Dorsolateral prefrontal cortex (tissue), 122 donors: ENCODE measurements at places on chromosomes 3 and 15.

GRCh38 chr3:113546414-113546893 is 14.1 kb downstream of the SIDT1 start:
- no peak for DNase-seq

GRCh38 chr3:57112206-57112605 is 51.7 kb downstream of the SPATA12 start:
- no peak for DNase-seq

GRCh38 chr3:69020857-69021256 is 7.4 kb upstream of the EOGT start:
- no peak for DNase-seq

DNA sequence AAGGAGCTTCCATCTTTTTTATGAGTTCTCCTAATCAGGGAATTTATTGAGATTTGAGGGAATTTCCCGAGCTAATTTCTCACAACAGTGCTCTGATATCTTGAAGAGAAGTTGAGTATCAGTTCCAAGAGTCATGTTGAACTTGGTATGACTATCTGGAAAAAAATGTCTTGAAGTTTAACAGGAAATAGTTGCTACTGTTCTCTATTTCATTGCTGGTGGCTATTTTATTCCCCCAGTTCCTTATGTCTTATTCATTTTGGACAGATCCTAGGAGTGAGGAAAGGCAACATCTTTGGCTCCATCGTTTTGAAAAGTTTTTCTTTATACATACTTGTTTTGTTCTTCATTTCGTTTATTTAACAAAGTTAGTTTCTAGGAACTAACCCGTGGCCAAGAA is 307.8 kb upstream of the AGTR1 start:
- DNase-seq: no peak

DNA sequence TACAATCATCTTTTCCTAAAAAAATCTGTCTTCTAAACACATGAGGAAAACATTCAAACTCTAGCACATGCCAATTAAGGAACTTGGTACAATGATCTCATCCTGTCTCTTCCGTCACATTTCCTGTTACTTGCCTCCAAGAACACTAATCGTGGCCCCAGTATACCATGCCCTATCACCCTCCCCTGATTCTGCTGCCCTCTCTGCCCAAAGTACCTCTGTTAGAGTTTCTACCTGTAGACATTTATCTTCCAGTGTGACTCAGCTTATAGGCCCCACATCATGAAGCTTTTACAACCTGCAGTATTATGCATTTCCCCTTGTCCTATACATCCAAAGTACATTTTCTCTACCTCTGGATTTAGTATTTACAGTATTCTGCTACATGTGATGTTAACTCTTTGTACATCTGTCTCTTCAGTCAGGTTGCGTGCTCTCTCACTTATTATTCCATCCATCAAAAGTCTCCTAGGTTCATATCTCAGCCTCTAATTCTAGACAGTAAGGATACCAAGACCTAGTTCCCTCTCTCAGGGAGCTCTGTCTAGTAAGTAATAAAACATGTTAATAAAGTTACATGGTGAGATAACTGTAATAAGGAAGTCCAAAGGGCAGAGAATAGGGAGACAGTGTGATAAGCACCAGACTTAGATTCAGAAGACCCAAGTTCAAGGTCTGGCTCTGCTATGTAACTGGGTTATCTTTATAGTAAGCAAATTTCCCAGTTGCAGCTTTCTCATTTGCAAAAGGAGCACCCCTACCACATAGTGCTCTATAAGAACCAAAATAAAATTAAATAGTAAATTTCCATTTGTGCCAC is 8.9 kb upstream of the SEMA6D start:
- DNase-seq: no peak

GRCh38 chr3:24631481-24631880 is 136.8 kb upstream of the THRB start:
- no peak for DNase-seq

DNA sequence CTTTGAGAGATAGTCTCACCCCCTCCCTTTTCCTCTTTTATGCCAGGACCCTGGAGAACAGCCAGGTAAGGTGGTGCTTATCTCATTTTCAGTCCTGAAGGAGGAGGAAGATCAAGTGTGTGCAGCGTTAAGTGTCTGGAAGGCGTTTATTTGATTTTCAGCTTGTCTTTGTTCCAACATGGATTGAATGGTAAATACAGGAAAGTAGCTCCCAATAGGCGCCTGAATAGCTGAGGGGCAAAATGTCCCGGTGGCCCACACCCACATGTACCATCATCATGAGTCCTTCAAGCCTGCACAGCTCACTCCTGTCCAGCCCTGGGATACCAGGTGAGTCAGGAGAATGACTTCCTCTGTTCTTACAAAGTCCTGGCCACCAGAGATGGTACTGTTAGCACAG is 73.5 kb downstream of the CEMIP start:
- DNase-seq: no peak

- DNase-seq: no peak
Observed at GRCh38 chr15:74960995-74961588, 4.5 kb upstream of the RPP25 start.

GRCh38 chr3:105278688-105279087 is 88.0 kb upstream of the ALCAM start:
- DNase-seq: no peak

- DNase-seq: peak; percentile 60
Observed at GRCh38 chr15:38683382-38684242, 119.0 kb upstream of the RASGRP1 start.

- peak; percentile 48 for DNase-seq
Observed at GRCh38 chr3:192130534-192131132, 596.7 kb downstream of the FGF12 start.

- DNase-seq: peak; percentile 9
Observed at GRCh38 chr15:76060118-76060989, 569 bp downstream of the TMEM266 start.

DNA sequence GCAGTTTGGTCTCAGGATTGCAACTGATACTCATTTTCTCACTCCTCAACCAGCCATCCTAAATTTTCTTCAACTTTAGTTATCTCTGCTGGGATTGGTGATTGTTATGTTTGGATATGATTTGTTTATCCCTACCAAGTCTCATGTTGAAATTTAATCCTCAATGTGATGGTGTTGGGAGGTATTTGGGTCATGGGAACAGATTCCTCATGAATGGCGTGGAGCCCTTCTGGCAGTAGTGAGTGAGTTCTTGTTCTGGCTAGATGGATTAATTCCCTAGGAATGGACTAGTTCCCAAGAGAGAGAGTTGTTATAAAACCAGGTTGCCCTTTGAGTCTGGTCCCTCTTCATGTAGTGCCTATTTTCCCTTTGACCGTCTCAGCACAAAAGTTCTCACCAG is 399.9 kb downstream of the SQOR start:
- no peak for DNase-seq

- DNase-seq: no peak
Observed at GRCh38 chr3:108243243-108243642, 21.0 kb upstream of the IFT57 start.

DNA sequence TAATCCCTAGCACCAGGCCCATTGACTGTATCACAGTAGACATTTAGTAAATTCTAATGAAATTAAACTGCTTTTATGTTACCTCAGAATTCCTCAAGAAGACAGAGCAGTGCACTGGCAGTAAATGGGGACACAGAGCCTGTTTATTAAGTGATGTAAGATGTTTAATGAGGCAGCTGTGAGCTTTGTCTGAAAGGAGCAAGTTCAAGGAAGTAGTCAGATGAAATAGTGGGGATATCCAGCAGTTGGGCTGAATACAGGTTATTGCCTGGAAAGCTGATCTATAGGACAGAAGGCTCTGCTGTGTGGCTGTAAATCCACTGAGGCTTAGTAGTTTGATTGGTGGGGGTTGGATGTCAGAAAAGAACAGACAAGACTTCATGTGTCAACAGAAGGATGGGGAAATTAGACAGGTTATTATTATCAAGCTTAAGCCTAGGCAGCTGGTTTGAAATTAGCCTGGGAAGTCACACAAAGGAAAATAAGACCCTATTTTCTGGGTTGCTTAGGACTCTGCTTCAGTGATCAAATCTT is 62.2 kb downstream of the PFN2 start:
- DNase-seq: no peak

- DNase-seq: no peak
Observed at GRCh38 chr3:16060358-16060852, 114.1 kb upstream of the GALNT15 start.

GRCh38 chr3:185983495-185984141 is 45.8 kb upstream of the TRA2B start:
- peak; percentile 54 for DNase-seq
